Keratinocyte (primary cell): ENCODE measurements at places on chromosomes 7 and 10. TPM values are rescaled to one million over a fixed set of nuclear protein-coding genes. Genes with fewer than 3 reads are reported as not detected.

INSIG1 gene
- polyA plus RNA-seq: 62.2 to 115 TPM (median 104 TPM) in 3 replicates

SPDYE2B gene
- polyA plus RNA-seq: not detected in 3 replicates

ERVW-1 gene
- not detected in 3 replicates for polyA plus RNA-seq

GRCh38 chr7:157907091-157907490 is 570.3 kb downstream of the DNAJB6 start:
- no peaks in the 10 kb centered on the region for H3K4me1 ChIP-seq
- no peak for DNase-seq
- no peak overlapping the region for H3K4me3 ChIP-seq
- no peaks in the 10 kb centered on the region for H3K36me3 ChIP-seq

- H3K4me3 ChIP-seq: no peak overlapping the region
- H3K27ac ChIP-seq: no peak overlapping the region
- H3K27me3 ChIP-seq: peaks cover 3% of the 10 kb centered on the region
- no peaks in the 10 kb centered on the region for H3K36me3 ChIP-seq
- peaks cover 17% of the 10 kb centered on the region for H3K4me1 ChIP-seq
- no peak for DNase-seq
Observed at GRCh38 chr7:128215739-128216138, 25.3 kb upstream of the LEP start.

DNA sequence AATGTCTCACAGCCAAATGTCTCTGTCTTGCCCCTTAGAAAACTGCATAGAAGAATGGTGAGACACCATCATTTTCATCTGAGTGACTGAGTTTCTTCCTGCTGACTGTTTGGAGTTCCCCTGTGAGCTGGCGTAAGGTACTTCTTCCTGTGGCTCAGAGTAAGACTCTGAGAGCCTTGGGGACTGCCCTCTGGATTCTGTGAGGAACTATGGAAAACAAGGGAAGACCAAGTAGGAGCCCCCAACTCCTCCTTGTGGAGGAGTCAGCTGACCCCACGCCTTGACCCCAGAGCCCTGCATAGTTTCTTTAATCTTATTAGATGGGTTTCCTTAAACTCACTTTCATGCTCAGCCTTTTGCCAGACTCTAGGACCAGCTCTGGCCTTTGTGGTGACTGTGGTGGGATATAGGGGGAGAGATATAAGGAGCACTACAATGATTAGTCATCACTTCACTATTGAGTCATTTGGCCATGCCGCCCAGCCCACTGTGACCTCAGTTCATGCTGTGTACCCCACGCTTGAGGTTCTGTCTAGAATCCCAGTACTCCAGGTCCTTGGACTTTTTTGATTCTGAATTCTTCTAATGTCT is 51.8 kb upstream of the FAM133B start:
- no peak for DNase-seq
- peaks cover 3% of the 10 kb centered on the region for H3K36me3 ChIP-seq
- H3K27me3 ChIP-seq: no peaks in the 10 kb centered on the region
- H3K4me1 ChIP-seq: peaks cover 30% of the 10 kb centered on the region
- no peak overlapping the region for H3K4me3 ChIP-seq

- H3K4me3 ChIP-seq: no peak within 1 kb of the TSS
- DNase-seq: no peak
- no peak within 1 kb of the TSS for H3K27ac ChIP-seq
- H3K4me1 ChIP-seq: no peaks in the 10 kb centered on the region
- H3K27me3 ChIP-seq: peaks cover 3% of the 10 kb centered on the region
Observed at GRCh38 chr10:5196702-5197113, at the start of gene AKR1C4. TSS of gene AKR1C4 (plus strand) at chr10:5196837. CDS start at chr10:5196868, 31 bp downstream.

- H3K27me3 ChIP-seq: no peaks in the 10 kb centered on the region
- no peak overlapping the region for H3K4me3 ChIP-seq
- DNase-seq: no peak
- H3K27ac ChIP-seq: no peak overlapping the region
- no peaks in the 10 kb centered on the region for H3K36me3 ChIP-seq
Observed at GRCh38 chr7:93955304-93955703, 33.8 kb downstream of the GNG11 start.
